Tibial artery (tissue), 4 donors: ENCODE measurements at places on chromosomes 11 and 22.
A peak's percentile ranks its signal among the peaks of the same experiment; 100 is the strongest.

DNA sequence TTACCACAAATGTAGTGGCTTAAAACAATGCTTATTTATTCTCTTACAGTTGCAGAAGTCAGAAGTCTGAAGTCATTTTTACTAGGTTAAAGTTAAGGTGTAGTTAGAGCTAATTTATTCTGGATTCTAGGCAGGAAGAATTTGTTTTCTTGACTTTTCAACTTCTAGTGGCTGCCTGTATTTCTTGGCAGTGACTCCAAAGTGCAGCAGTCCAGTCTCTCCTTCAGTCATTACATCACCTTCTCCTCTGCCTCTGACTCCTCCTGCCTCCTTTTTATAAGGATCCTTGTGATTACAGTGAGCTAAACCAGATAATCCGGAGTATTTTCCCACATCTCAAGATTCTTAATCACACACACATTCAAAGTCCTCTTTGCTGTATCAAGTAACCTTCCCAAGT is 581.4 kb downstream of the KCNA4 start:
- no peaks in the 10 kb centered on the region for H3K4me1 ChIP-seq
- no peak overlapping the region for H3K4me3 ChIP-seq
- no peak overlapping the region for H3K27ac ChIP-seq
- no peaks in the 10 kb centered on the region for H3K36me3 ChIP-seq

DNA sequence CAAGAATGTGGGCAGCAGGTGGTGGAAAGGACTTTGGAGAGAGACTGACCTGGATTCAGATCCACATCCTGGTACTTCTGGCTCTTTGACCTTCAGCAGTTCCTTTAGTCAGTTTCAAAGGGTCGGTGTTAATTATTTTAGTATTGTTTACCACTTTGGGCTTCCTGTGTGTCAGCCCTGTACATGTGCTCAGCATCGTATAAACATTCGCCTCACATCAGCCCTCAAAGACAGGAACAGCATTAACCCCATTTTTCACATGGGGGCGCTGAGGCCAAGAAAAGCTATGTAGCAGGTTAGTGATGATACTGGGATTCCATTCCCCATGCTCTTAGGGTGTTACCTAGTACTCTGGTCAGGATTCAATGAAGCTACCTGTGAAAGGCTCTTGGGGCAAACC is 72.1 kb upstream of the YWHAH start:
- no peak for DNase-seq
- no peaks in the 10 kb centered on the region for H3K4me1 ChIP-seq
- no peak overlapping the region for H3K27ac ChIP-seq

DNA sequence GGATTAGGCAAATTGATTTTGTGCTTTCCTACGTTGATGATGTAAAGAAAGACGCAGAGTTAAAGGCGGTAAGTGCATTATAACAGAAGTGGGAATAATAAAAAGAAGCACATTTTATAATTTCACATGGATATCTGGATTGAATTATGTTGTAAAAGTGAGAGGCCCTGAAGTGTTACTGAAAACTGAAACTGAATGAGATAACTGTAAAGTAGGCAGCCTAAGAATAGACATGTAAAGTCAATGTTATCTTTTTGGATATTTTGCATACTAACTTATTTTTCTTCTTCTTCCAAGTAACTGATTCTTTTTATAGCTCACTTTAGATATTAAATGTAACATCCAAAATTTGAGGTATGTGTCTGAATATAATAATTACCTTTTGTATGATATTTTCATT is 28.3 kb downstream of the ANO5 start:
- DNase-seq = no peak
- H3K4me3 ChIP-seq = no peak overlapping the region

DNA sequence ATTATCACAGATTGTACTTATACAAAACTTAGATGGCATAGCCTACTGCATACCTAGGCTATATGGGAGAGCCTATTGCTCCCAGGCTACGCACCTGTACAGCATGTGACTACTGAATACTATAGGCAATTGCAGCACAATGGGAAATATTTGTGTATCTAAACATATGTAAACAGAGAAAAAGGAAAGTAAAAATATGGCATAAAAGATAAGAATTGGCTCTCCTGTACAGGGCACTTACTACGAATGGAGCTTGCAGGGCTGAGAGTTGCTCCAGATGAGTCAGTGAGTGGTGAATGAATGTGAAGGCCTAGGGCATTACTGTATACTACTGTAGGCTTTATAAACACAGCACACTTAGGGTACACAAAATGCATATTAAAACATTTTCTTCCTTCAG is 13.2 kb downstream of the APOL6 start:
- no peak overlapping the region for H3K4me3 ChIP-seq
- no peaks in the 10 kb centered on the region for H3K27me3 ChIP-seq
- peaks cover 7% of the 10 kb centered on the region for H3K4me1 ChIP-seq
- H3K27ac ChIP-seq = no peak overlapping the region

DNA sequence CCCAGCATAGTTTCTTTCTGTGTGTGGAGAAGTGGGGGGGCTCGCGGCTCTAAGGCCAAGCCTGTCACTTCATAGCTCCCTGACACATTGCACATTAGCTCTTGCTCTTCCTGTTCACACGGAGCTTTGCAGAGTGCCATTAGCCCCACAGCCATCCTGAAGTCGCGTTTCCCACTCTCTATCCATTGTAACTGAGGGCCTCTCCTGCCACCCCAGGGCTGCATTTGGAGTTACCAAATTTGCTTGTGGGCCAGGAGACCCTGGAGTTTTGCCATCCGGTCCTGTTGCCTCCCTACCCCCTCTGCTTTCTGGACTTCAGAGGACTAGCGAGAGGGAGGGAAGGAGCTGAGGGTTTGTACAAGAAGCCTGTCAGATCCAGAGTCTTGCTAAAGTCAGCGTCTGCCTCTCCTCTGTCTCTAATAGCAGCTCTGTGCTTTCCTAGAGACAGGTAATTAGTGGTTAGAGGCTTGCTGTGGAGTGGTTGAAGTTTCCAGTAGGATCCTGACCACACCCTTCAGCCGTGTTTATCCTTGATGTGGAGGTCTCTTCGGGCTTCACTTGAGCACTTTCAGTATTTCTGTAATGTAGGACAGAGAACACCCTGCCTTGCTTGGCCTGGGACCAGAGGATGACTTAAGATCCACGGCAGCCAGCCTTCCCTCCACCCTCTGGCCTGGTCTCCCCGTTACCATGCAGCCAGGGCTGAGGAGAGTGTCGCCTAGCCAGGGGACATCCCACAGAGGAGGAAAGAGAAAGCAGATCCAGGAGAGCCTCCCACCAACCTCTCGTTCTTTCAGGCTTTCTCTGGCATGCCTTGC is 14.1 kb downstream of the DCPS start:
- DNase-seq = peak; percentile 85
- H3K4me1 ChIP-seq = peaks cover 20% of the 10 kb centered on the region
- peak overlapping the region; percentile 84 for H3K27ac ChIP-seq
- H3K36me3 ChIP-seq = peaks cover under 1% of the 10 kb centered on the region
- peak overlapping the region; percentile 31 for H3K4me3 ChIP-seq
- no peaks in the 10 kb centered on the region for H3K27me3 ChIP-seq

- no peaks in the 10 kb centered on the region for H3K27me3 ChIP-seq
- peak overlapping the region; percentile 27 for H3K4me3 ChIP-seq
- no peaks in the 10 kb centered on the region for H3K36me3 ChIP-seq
- H3K4me1 ChIP-seq = peaks cover 46% of the 10 kb centered on the region
- no peak for DNase-seq
Observed at GRCh38 chr11:19597876-19598275, 114.8 kb upstream of the NAV2 start.
